ENCODE measurements at places on chromosomes 12 and 14.

GRCh38 chr14:85542623-85543022 is 12.7 kb downstream of the FLRT2 start:
- no peak for DNase-seq

DNA sequence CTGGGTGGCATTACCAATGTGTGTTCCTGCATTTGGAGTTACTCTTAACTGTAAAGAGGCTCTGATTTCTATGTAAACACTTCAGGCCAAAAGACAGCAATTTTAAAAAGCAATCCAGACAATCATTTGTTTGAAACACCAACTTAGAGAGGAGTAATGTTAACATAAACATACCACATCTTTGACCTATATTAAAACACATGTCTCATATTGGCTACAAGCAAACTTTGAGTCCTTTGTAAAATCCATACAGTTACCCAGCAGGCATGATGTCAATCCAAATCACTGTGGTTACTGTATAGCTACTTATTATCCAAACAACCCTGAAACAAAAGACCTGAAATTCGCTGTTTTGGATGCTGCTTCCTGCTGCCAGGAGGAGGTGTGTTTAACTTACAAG is 7.5 kb upstream of the G2E3 start:
- DNase-seq, result no peak

- no peak for DNase-seq
These were observed 171.9 kb upstream of the KITLG start for GRCh38 chr12:88752183-88752582.

- DNase-seq, result peak; percentile 66
These were observed 126.7 kb upstream of the CCDC196 start for GRCh38 chr14:66359500-66359899.

GRCh38 chr12:75564852-75565251 is 53.4 kb upstream of the KRR1 start:
- no peak for DNase-seq

DNA sequence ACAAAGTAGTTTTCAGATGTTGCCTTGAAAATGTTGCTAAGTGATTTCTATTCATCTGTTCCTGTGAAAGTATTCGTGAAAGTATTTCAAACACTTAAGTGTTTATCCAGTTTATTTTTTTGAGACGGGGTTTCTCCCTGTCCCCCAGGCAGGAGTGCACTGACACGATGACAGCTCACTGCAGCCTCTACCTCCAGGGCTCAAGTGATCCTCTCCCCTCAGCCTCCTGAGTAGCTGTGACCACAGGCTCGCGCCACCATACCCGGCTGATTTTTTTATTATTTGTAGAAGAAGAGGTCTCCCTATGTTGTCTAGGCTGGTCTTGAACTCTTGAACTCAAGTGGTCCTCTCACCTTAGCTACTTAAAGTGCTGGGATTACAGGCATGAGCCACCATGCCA is 1.7 kb downstream of the ZDHHC17 start:
- DNase-seq, result no peak

DNA sequence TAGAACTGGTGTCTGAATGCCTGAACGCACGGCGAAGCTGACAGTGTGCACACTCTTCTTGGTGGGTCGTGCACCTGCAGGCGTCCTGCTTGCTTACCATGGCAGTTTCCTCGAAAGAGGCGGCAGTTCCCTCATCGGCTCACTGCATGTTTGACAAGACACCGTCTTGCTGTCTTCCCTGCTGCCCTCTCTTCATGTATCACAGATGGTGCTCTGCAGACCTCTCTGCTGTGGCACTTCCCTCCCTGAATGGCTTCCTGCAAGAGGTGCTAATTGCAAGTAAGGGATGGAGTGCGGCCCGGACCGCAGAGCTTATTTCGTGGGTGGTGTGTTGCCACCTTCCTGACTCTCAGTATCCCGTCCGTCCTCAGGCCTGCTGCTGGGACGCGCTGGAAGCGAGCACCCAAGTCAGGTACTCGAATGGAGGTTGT is 156.7 kb upstream of the RTL1 start:
- DNase-seq, result no peak

- peak; percentile 61 for DNase-seq
These were observed 93.6 kb downstream of the ARF6 start for GRCh38 chr14:49986343-49987014.

- DNase-seq, result no peak
These were observed 260.3 kb downstream of the ADGRD1 start for GRCh38 chr12:131213896-131214442.

DNA sequence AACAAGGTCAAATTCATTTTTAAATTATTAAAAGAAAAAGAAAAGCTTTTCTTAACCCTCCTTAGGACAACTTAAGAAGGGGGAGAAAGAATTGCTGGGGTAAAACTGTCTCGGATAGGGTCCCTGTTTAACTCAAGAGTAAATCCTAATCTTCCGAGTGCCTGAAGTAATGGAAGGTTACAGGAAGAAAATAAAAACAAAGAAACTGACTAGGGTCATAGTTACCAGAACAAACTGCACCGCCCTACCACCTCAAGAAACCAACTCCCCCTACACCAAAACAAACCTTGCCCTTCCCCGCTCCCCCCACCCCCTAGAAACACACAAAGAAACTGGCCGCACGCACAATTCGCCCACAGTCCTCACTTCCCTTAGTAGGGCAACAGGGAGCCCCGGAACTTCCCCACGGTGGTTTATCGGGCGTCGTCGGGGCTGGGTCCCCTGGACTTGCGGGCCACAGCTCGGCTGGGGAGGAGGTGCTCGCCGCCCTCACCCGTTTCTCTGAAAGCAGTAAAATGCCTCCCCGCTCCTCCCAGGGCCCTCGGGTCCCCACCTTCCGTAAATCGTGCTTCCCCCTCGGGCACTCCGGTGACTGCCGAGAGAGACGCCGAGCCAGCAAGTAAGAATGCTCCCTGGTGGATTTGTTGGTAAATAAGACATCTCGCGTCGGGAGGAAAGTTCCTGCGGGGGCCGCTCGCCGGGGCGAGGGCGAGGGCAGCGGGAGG is 2.4 kb downstream of the SINHCAF start:
- DNase-seq, result no peak

GRCh38 chr12:40015345-40015744 is 90.5 kb downstream of the SLC2A13 start:
- no peak for DNase-seq

DNA sequence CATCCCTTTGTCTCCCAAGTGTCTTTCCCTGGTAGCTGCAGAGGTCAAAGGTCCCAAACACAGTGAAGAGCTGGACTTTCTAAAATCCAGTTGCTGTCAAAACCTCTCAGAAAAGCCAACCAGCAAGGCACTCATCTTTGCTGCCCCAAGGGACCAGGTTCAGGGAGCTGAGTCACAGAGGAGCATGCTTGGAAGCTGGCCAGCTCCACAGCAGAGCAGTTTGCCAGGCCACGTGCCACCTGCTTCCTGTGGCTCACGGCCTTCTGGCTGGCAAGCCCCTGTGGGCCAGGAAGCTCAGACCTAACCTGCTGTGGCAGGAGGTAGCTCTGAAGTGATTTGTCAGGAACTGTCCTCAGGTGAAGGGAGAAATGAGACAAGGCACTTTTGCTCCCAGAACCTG is 3.6 kb downstream of the ISCU start:
- DNase-seq, result peak; percentile 81

GRCh38 chr14:101743701-101744100 is 17.8 kb upstream of the PPP2R5C start:
- no peak for DNase-seq

GRCh38 chr12:103882861-103883596 is 42.0 kb upstream of the NT5DC3 start:
- no peak for DNase-seq

GRCh38 chr12:40691913-40692764 is at the start of gene CNTN1:
Gene CNTN1, plus strand, starts transcription at chr12:40692439.
- DNase-seq, result peak; percentile 30

DNA sequence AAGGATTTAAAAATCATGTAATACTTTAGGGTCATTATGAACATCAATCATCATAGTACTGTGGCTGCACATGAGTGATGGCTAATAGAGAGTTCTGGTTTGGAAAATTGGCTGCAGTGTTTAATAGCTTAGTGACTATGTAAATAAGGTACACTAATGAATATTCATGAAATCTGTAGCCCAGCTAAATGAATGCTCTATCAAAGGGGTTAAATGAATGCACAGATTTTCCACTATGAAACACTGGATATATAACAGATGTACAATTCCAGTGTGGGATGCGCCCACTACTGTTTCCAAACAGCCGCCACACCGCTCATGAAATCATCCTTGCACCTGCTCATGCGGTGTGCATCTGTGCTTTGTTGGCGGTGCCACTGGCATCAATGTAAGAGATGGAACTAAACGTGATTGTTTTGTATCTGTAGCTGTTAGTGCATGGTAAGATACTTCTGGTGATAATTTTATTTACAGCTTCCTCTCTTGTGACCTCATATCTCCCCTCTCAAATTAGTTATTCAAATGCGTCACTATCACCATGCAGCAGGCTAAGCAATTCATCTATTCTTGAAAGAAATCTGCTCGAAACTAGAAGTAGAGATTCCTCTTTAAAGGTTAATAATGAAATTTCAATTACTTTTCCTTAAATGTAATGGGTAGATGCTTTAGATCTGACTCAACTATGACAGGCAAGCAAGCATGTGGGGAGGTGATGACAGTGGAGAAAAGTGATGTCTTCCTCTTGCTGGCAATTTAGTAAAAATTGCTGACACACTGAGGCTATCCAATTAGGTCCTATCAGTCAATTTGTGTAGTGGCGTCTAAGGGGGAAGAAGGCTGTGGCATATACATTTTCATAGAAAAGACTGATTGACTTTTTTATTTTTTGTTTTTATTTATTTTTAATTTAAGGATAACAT is 433.6 kb downstream of the AEBP2 start:
- peak; percentile 29 for DNase-seq

GRCh38 chr14:54791001-54791400 is 111.6 kb downstream of the GCH1 start:
- no peak for DNase-seq

DNA sequence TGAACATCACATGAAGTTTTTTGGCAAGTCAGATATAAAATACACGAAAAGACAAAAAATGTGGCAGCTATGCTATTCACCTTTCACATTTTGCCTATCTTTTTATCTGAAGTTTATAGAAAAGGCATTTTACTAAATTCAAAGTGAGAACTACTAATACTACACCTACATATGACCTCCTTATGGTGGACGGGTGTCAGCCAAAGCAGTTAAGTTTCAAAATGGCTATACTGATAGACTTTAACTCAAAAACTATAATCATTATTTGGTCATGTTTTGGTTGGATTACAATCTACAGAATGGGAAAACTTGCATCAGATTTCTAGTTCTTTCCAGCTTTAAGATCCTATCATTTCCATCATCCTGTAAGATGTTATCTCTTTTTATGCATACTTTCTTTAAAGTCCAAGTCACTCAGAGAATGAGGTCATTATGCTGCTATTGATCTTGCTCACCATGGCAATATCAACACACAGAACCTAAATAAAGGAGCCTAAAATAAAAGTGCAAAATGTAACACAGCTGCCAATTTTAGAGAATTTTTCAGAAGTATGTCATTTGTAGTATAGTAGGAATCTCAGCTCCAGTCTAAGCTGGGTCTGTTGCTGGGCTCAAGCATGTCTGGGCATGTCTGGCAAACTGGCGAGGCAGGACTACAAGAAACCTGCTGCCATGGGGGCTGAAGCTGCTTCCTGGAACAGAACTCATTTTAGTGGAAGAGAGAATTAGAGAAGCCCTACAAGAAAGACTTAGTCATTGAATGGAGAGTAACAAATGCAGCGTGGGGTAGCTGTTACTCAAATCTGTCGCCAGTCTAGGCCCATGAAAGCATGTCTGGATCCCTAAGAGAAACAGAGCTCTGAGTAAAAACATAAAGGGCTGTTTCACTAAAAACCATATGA is 7.6 kb upstream of the AEBP2 start:
- peak; percentile 89 for DNase-seq

DNA sequence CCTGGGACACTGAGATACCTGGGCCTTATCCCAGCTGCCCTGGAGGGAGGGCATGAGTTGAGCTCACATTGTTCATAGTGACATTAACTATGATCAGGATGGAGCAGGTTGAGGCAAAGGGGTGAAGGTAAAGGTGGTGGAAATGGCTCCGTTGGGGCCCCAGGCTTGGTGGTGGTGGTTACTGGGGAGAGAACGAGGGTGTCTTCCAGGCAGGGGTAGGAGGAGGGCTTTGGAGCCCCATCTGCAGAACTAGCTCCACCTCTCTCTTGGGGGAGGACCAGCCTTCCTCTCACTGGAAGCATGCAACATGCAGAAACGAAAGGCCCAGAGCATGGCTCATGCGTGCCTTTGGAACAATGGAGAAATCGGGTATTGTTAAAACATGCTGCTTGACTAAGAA is 217.0 kb downstream of the SLC41A2 start:
- no peak for DNase-seq

DNA sequence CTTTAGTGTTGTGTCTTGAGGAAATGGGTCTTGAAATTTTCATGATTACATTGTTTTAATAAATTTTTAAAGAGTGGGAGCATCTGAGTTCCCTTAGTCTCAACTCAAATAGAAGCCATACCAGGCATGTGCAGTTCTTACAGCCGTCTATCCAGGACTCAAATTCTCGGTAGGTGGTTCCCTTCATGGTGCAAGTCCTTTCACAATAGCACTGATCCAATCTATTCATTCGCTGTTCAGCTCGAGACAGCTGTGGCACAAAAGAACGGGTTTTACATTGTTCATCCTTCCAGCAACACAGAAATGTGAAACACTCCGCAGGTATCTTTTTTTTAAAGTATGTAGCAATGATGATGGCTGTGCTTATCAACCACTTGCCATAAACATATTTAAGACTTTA is 100.2 kb downstream of the NELL2 start:
- no peak for DNase-seq

GRCh38 chr14:70018230-70018629 is 139.0 kb downstream of the SMOC1 start:
- no peak for DNase-seq

DNA sequence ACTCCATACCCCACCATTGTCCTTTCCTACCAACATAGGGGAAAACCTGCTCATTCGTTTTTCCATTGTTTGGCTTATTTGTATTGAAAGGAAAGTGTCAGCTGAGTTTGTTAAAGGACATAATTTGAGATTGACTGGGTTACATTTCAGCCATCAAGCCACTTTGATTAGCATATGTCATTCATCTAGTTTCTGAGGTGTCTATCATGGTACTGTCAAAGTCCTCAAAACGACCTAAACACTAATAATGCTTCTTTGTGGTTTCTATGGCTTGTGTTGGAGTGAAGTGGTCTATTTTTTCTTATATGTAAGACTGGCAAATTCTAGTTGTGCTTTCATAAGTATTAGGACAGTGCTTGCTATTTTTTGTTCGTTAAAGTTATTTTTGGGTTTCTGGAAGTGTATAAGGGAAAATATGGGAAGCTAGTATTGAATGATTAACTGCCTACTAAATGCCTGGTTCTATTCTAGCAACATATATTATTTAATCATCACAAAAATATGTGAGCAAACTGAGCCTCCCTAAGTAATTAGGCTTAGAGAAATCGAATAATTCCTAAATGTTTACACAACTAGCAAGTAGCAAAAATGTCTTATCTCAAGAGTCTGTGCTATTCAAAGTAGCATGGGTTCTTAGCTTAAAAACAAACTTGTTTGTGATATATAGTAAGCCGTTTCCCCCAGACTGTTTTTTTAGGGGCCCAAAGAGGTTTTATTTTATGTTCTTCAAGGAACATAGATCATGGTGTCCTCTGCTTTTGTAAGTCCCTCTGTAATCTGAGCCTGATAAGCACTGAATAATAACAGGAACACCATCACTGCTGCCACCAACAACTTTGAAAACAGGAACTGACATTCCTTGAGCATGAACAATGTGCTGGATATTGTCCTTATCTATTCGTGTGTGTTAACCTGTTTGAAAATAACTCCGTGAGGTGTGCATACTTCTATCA is 67.1 kb downstream of the DERA start:
- peak; percentile 78 for DNase-seq

GRCh38 chr12:6140651-6141447 is 16.4 kb upstream of the VWF start:
- peak; percentile 43 for DNase-seq
